Osteocyte (in vitro differentiated cells): ENCODE measurements at places on chromosomes 2 and 18. TPM values are rescaled to one million over a fixed set of nuclear protein-coding genes. Genes with fewer than 3 reads are reported as not detected.

DNA sequence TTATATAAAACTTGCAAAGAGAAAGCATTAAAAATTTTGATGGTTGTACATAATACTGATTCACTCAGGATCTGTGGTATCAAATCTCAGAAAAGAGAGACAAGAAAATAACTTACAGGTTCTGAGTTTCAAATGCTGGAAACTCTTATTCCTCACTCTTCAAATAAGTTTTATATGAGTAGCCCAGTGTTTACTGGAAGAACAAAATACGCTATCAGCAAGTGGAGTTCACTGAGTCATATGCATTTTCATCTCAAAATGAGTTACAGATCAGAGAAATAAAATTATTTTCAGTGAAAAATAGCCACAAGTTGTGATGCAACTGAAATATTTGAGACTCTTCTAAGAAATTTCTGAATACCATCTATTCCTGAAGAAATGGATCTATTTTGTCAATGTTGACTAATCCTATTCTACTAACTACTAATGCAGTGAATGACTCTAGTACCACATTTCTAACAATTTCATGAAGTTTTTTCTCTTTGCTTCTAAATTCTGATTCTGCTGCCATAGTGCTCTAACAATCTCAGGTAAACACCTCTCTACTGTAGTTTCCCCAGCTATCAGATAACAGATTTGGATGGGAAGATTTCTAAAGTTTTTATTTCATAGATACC is 391.7 kb downstream of the ZEB2 start:
- no peak overlapping the region for H3K4me3 ChIP-seq
- no peak overlapping the region for H3K27ac ChIP-seq
- peaks cover 16% of the 10 kb centered on the region for H3K4me1 ChIP-seq
- H3K36me3 ChIP-seq: peaks cover 9% of the 10 kb centered on the region

- H3K27ac ChIP-seq: no peak overlapping the region
- H3K4me1 ChIP-seq: no peaks in the 10 kb centered on the region
- no peaks in the 10 kb centered on the region for H3K36me3 ChIP-seq
Measured at GRCh38 chr2:2824588-2824987, 493.5 kb upstream of the MYT1L start.

DNA sequence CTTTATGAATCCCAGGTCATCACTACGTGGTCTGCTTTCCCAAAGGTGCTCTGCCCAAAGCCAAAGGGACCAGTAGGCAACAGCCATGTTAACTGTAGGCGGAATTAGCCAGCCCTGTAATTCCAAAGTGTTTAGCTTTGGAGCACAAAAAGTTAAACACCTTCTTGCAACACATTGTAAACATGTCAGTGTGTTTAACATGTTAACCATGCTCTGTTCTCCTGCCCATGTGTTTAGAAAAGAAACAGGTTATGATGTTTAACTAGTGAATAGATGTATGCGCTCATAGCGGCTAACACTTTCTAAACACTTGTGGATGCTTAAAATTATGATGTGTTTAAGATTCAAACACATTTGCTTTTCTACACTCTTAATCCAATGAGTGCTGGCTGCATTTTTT is 292.4 kb downstream of the SRBD1 start:
- no peak overlapping the region for H3K27ac ChIP-seq
- H3K4me1 ChIP-seq: no peaks in the 10 kb centered on the region
- no peaks in the 10 kb centered on the region for H3K27me3 ChIP-seq
- no peaks in the 10 kb centered on the region for H3K36me3 ChIP-seq

MC5R gene
- total RNA-seq: not detected in 2 replicates

TTR gene
- total RNA-seq: 11.2 and 14.8 TPM in 2 replicates

TBR1 gene
- 0.30 TPM in 1 of 2 replicates, not detected in the other for total RNA-seq
